ENCODE measurements at places on chromosomes 2 and 18.
A peak's percentile ranks its signal among the peaks of the same experiment; 100 is the strongest.

GRCh38 chr18:3251963-3252277 is 4.3 kb downstream of the MYL12A start:
- no peak for DNase-seq

- no peak for DNase-seq
Observed at GRCh38 chr2:216922175-216922780, 62.4 kb upstream of the TNP1 start.

DNA sequence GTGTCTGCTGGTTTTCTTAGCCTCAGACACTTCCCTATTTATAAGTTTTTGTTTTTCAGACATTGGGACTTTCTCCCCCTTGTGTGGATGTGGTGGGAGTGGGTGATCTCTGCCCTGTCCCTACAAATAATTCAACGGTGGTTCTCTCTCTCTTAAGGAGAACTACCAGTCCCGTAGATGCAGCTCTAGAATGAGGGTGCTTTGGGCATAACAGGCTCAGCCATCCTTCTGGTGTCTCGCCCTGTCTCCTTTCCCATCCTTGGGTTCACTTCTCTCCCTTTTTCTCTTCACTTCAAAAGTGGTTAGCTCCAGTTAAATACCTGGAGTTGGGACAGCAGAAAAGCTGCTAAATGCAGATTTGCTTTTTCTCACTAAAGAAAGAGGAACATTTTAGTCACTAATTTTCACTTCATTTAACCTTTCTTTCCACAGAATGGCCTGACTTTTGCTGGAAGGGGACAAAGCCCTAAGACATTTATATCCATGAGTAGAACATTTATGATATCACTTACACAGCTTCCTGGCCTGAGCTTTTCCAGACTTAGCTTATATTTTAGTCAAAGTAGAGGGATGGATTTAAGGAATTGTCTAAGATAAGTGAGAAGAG is 121.2 kb upstream of the CXCR4 start:
- DNase-seq, result no peak

GRCh38 chr2:159266554-159266953 is 19.9 kb downstream of the WDSUB1 start:
- DNase-seq, result no peak

GRCh38 chr18:79851489-79851888 is 53.8 kb downstream of the KCNG2 start:
- DNase-seq, result no peak

DNA sequence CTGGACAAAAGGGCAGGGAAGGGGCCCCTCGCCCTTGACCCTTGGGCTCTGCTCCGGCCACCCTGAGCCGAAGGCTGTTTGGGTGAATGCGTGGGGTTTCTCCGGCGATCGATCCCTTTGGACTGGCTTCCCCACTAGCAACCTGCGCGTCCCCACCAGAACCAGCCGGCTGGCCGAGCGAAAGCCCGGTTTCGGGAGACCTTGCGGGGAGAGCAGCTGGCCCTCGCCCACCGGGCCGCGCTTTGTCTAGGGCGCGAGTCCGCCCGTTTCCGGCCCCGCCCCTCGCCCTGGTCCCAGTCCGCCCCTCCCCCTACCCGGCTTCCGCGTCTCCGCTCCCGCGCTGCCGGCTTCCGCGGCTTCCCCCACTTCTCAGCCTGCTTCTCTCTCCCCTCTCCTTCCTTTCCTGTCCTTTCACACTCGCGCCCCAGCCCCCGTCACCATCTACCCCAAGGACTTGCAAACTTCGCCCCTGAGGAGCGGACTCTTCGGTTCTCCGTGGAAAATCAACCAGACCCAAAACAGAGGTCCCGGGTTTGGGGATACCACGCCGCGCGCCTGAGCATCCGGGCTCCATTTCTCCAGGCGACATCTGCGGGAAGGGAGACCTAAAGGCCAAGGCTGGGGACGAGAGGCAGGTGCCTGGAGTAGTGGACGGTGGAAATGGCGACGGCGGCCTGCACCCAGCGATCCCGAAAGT is 48.0 kb upstream of the ATP6V1B1 start:
- DNase-seq, result peak; percentile 78

GRCh38 chr2:71681626-71682025 is 228.3 kb downstream of the DYSF start:
- no peak for DNase-seq

GRCh38 chr18:43161528-43161927 is 46.0 kb upstream of the RIT2 start:
- DNase-seq, result no peak

GRCh38 chr18:54964741-54965140 is 5.5 kb upstream of the CCDC68 start:
- no peak for DNase-seq

DNA sequence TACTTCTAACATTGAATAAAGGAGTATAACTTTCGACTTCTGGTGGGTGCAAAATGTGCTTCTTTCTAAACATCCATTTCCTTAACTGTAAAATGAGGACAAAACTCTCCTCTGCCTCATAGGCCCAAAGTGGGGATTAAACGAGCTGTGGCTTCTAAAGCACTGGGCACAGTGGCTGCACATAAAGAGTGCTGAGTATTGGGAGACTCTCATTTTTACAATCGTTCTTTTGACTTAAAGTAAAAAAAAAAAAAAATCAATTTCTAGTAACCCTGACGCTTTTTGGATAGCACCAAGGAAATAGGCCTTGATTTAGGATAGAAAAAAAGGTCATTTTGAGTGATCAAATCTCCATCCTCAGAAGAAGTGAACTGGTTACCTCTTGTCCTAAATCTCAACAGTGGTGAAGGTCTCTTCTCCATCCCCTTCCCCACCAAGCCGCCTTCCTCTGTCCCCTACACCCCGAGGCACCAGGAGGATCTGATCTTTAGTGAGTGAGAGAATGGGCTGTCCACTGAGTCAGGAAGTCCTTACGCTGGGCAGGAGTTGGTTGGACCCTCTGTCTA is 161.6 kb downstream of the DDX1 start:
- DNase-seq, result no peak

GRCh38 chr18:24817587-24818371 is 357.3 kb downstream of the HRH4 start:
- DNase-seq, result no peak

DNA sequence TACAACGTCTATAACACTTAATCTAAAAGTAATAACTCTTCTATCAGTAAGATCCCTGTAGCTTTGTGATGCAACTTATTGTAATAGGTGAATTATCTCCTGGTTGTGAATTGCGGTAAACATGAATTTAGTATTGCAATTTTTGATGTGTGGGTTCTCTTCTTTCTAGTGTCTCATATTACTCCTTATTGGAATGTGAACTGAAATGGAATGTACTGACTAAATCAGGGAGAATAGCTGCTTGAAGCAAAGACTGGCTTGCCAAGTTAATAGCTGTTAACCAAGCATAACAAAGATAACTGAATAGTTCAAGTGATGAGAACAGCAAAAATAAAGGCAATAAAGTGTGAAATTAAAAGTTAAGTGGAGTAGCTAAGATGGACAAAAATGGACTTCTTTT is 60.5 kb upstream of the TFPI start:
- DNase-seq, result no peak

DNA sequence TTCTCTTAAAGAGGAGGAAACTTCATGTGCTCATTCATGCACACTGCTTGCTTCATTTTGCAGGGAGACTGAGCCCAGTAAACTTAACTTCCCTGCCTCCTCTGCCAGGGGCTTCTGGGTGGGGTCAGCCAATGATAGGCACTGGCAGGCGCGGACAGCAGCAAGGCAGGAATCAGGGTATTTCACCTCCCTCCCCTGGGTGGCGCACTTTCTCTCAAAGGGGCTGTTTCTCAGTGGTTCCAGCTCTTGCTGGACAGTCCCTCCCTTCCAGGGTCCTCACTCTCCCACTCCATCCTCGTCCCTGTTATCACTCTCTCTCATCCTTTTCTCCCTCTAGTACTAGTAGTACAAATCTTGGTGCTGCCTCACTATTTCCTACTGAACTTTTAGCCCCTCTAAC is 320.5 kb upstream of the ZNF521 start:
- DNase-seq, result no peak

- DNase-seq, result no peak
Observed at GRCh38 chr2:43391201-43391877, 164.9 kb upstream of the ZFP36L2 start.

- DNase-seq, result no peak
Observed at GRCh38 chr2:64212801-64213321, 68.6 kb upstream of the PELI1 start.

DNA sequence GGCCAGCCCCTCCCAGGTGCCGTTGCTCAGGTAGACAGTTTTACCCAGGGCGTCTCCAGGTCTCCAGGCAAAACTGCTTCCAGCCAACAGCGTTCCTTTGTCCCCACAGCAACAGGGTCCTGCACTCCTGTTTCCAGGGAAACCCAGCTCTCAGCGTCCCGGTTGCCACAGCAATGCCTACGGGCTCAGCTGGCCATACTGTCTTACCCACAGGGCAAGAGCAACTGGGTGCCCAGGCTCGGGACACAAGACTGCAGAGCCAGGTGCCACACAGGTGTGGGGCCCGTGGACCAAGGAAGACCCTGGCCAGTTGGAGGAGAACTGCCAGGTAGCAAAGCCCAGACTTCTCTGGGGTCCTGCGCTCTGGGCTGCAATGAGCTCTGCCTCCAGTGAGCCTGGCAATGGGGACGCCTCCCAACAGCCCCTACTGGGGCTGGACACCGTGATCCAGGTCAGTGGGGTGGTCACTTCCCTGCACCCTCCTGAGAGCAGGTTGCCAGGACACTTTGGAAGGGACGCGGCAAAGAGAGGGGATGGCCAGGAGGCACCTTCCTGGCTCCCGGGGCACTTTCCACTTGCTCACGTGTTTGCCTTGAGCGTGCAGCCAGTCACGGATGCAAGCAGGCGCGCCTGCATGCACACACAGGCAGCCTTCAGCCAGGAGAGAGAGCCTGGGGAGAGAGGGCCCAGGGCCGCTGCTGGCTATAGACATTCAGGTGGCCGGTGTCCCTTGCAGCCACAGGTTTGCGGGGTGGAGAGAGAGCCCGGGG is at the start of gene CROCC2:
CROCC2 (plus strand) TSS at position 196 of the 770 bp plus-strand sequence; CDS start at position 374, 178 bp downstream.
- DNase-seq, result no peak

DNA sequence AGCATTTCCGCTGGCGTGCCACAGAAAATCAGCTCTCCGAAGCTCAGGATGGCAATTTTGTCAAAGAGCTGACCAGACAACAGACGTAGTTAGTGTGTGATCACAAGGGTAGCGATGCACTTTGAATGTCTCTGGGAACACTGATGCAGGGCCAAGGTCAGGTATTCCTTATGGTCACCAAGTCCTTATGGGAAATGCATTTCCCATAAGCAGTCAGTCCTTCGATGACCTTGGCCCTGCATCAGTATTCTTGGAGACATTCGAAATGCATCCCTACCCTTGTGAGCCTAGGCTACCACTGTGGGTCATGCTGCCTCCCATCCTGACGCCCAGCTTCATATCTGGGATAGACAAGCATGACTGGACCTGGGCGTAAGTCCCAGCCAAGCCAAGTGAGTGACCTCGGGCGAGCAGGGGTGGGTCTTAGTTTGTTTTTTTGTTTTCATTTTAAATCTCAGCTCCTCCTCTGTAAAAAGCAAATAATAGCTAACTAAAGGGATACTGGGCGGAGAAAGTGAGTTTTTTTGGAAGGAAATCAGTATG is 13.6 kb downstream of the ABCG5 start:
- DNase-seq, result no peak
